Osteocyte (in vitro differentiated cells): ENCODE measurements at places on chromosomes 3 and 15. TPM values are rescaled to one million over a fixed set of nuclear protein-coding genes. Genes with fewer than 3 reads are reported as not detected.

The LRRC15 gene
- 0.18 and 0.27 TPM in 2 replicates for total RNA-seq

The CDV3 gene
- total RNA-seq = 183 and 193 TPM in 2 replicates

The SLC28A1 gene
- total RNA-seq = not detected in 2 replicates

The TMEM212 gene
- not detected in 2 replicates for total RNA-seq

The ALPK3 gene
- 0.27 and 0.37 TPM in 2 replicates for total RNA-seq

The NOX5 gene
- not detected in 2 replicates for total RNA-seq

The TRAK1 gene
- total RNA-seq = 30.7 and 35.7 TPM in 2 replicates

The COL7A1 gene
- 16.6 and 18.9 TPM in 2 replicates for total RNA-seq

The PLSCR2 gene
- not detected in 2 replicates for total RNA-seq

The GOLGA8T gene
- total RNA-seq = 0.94 TPM in 1 of 2 replicates, not detected in the other
